ENCODE measurements at places on chromosomes 1 and 21.

DNA sequence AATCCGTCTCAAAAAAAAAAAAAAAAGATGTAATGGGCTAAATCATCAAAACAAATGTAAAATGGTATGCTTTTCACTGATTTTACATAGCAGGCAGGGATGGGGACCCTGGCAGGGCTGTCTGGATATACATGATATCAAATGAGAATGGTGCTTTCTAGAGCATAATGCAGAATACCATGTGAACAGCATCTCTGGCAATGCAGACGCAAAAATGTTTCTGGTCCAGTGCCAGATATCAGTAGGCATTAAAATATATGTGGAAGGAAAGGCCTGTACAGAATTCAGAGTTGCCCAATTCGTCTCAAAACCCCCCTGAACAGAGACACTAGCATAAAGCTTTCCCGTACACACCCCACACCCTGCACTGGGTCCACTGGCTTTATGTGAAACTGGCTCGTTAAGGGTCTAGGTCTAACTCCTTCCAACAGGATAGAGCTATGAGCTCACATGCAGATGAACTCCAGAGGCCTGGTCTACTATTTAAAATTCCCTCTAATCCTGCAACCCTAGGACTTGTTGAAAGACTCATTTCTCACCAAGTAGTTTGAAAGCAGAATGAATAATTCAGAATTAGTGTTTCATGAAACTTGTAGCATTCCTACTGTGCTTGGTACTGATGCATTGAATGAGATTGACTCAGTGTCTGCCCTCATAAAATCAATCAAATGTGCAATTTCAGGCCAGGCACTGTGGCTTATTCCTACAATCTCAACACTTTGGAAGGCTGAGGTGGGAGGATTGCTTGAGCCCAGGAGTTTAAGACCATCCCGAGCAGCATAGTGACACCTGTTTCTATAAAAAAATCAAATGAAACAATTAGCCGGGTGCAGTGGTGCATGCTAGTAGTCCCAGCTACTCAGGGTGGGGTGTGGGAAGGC lies 2.6 kb upstream of the MYSM1 start:
- no peak for DNase-seq

GRCh38 chr21:36479415-36480402 lies at the start of gene CLDN14:
TSS of gene CLDN14 (minus strand) at chr21:36480122. CDS start at chr21:36461695, 18,427 bp downstream.
- DNase-seq, result no peak

- DNase-seq, result no peak
Measured at GRCh38 chr1:88730132-88730675, 46.1 kb downstream of the PKN2 start.

- DNase-seq, result no peak
Measured at GRCh38 chr1:229015806-229016205, 255.1 kb upstream of the RAB4A start.

GRCh38 chr21:46084709-46085108 lies 13.2 kb upstream of the COL6A2 start:
- no peak for DNase-seq

DNA sequence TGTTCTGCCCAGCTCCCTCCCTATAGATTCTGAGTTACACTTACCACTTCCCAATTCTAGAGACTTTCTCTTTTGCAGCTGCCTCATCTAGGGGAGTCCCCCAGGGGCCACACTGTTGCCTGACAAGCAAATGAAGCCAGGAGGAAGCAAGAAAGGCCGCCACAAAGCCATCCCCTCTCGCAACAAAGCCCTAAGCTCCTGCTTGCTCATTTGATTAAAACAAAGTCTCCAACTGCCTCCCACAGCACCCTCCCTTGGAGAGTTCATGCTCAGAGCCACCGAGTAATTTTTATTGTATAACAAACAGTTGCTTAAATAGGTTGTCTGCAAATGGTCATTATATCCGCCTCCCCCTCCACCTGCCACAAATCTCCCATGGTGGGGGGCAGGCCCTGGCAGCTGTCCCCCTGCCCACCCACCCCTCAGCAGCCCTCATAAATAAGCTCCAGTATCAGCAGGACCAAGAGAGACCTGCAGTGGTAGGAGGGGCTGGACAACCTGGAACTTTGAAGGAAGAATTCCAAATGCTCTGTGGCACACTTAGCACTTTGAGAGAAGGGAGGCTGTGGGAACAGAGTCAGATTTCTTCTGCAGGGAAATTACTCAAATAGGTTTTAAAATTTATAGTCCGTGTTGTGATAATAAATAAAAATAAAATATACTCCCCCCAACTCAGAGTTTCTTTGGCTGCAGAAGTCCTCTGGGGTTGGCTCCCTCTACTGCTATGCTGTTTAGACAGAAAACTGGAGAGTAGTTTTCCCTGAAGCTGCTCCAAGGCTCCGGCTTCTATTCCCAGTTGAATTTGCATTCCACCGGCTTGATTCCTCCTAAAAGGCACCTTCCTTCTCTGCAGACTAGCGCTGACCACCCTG lies 237.5 kb downstream of the TTLL7 start:
- DNase-seq, result no peak

GRCh38 chr21:41573902-41574690 lies 66.1 kb upstream of the TMPRSS2 start:
- DNase-seq, result no peak

GRCh38 chr1:52978045-52978444 lies 51.0 kb downstream of the SCP2 start:
- no peak for DNase-seq

DNA sequence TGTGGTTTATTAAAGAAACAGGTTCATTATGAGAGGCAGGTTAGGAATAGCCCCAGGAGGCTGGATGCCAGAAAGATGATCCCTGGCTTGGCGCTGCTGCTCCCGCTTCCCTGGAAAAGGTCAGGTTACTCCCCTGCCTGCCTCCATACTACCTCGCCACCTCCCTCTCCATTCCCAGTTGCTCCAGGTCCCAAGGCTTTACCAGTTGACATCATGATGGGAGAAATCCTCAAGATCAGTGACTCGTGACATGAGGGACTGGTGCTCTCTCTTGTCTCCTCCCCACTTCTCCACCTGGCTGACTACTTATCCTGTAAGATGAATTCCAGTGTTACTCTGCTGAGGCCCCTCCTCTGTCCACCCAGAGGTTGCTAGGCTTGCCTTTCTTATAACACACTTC lies 19.7 kb downstream of the VASH2 start:
- DNase-seq, result no peak

GRCh38 chr1:171366816-171367215 lies 52.8 kb downstream of the FMO4 start:
- no peak for DNase-seq

GRCh38 chr1:203186446-203187303 lies at the start of gene CHI3L1:
TSS of gene CHI3L1 (minus strand) at chr1:203186704. CDS start at chr1:203186623, 81 bp downstream.
- DNase-seq, result peak; percentile 44

DNA sequence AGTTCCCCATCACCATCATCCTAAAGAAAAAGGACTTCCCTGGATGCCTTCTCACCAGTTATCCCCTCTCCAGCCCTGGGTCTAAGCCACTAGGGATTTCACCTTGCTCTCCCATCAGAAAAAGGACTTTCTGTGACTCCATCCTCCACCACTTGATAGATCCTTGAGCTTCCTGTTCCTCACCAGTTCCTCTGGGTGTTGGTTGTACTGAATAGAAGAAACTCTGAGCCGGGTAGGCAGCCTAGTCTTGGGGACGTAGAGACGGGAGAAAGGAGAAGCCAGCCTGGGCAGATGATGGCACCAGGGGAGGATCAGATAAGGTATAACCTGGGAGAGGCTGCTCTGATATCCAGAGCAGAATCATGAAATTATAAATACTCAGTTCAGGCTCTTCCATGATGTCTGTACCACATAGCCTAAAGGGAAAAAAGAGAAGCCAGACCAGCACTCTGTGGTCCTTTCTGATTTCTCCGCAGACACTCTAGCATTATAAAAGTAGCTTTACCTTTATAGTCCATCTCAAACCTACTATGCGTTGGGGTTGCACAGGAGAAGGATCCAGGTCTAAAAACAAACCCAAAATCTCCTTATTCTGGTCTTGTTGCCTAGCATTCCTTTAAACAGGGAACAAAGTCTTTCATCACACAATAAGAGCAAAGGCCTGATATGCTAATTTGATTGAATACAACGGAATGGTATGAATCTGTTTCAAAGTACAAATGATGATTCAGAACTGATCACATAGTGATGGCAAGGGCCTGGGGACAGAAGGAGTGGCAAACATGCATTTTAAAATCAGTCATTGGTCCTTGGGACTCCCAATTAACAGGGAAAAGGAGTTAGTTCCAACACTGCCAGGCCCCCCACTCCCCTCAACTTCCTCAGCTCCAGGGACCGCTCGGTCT lies 1.2 kb upstream of the CD34 start:
- no peak for DNase-seq

DNA sequence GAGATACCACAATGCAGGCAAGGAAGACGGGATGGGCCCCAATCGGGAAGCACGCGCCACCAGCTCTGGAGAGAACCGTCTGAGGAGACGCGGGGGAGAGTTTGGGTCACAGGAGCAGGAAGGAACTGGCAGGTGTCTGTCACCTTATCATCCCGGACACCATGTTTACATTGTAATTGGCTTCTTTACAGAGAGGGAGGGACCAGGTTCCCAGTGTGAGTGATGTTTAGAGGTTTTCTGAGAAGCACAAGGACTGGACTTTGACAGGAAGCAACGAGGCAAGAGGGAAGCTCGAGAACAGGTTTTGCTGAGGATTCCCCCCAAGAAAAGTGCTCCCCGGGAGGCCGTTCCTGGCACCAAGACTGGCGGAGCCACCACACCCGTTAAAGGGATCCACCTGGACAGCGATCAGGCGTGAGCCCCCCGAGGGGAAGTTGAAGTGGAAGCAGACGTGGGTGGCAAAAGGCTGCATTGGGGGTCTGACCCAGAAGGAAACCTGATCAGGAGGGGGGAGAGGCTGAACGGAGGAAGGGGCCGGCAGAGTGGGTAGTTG lies 957 bp downstream of the EPS15 start:
- DNase-seq, result peak; percentile 77

DNA sequence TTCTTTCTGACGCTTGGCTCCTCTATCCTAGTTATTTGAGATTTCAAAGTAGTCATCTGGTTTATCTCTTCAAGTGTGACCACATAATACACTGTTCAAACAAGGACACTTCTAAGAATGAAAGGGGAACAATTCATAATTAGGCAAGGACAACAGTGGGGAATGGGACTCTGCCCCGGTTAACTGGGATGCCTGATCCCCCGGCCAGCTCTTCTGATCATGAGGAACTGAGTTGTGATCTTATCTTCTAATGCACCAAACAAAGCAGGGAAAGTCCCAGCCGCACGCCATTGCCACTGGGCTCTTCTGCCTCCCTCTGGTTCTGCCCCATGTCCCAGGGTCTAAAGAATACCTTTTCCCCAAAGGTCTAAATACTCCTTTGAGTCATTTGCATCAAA lies 158.2 kb upstream of the IRF2BP2 start:
- DNase-seq, result no peak

DNA sequence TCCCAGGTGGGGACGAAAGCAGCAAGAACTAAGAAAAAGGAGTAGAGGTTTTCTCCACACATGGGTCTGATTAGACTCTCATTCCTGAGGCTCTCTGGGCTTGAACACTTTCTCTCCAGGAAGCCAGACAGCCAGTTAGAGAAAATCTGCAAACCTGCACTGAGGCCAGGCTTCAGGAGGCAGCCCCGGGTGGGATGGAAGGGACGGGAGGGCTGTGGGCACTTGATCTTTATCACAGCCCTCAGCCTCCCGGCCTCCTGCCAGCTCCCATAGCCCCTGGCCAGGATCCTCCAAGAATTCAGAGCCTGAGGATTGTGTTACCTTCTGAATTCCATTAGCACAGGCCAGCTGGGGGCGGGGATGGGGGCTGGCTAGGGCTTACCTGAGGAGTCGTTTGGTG lies 40.1 kb downstream of the SERTAD4 start:
- peak; percentile 82 for DNase-seq

DNA sequence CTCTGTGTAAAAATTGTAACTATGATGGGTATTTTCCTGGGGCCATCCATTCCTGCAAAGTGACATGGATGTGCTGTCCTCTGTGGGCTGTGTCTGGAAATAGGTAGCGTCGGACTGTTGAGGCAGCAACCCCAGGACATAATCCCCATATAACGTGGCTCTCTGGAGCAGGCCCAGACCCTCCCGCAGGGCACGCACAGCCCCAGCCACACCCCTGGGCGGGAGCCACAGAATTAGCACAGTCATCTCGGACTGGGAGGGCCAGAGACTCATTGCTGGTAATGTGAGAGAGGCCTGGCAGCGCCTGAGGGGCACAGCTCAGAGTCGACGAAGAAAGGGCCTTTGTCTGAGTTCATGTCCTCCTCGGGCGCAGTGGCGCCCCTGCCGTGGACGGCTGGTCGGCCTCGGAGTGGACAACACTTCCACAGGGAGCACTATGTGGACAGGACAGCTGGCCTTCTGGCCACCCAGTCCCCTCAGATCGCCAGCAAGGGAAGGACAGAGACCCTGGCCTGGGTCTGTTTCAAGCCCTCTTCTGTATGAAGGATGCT lies 20.1 kb downstream of the SIM2 start:
- DNase-seq, result no peak

DNA sequence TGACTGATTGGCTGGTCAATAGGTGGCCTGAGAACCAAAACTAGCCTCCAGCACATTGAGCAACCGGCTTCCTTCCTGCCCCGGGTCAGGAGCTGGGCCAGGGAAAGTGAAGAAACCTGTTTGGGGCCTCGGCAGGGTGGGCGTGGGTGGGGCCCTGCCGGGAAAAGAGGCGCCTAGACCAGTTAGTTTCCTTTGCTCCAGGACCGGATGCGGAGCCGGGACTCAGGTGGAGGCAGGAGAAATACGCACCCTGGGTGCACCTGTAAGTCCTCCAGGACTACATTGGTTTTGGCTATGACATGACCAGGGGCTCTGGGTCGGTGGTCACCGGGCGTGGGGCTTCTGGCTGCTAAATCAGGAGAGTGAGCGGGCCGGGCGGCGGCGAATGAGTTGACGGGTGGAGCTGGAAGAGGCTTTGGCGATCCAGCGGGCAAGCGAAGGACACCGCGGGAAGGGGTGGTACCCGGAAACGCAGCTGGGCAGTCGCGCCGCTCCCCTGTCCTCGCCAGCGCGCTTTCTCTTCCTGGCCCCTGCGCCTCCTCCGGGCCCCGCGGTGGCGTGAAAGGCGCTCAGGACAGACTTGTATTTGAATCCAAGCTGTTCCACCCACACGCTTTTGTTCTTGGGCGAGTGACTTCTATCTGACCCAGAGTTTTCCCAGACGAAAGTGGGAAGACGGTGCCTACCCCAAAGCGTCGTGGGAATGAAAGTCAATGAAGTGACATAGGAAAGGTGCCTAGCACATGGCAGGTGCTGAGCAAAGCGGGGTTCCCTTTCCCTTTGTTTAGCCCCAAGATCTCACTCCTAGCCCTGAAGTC lies 30.6 kb upstream of the JUN start:
- DNase-seq, result peak; percentile 80

- DNase-seq, result no peak
Measured at GRCh38 chr1:79052829-79053449, 46.4 kb upstream of the ADGRL4 start.

- DNase-seq, result no peak
Measured at GRCh38 chr1:37952738-37953137, 5.9 kb upstream of the INPP5B start.

GRCh38 chr1:223760833-223761232 lies 48.5 kb downstream of the CAPN2 start:
- no peak for DNase-seq

GRCh38 chr1:239353536-239353935 lies 32.8 kb upstream of the CHRM3 start:
- DNase-seq, result no peak

GRCh38 chr21:43733529-43734071 lies 14.7 kb downstream of the PDXK start:
- DNase-seq, result no peak

GRCh38 chr1:192516776-192517297 lies 58.7 kb upstream of the RGS1 start:
- no peak for DNase-seq

- no peak for DNase-seq
Measured at GRCh38 chr1:67135354-67135753, 584 bp upstream of the C1orf141 start.

GRCh38 chr1:22888320-22889075 lies 84.2 kb downstream of the LACTBL1 start:
- no peak for DNase-seq

GRCh38 chr1:97093741-97094140 lies 372.2 kb downstream of the PTBP2 start:
- no peak for DNase-seq

Data from GM23338 (cell line).